Stimulated activated CD8-positive, alpha-beta memory T cell treated with anti-CD3 and anti-CD28 coated beads, Interleukin-15, amount 100 ng/mL, for 4 hours (primary cell): ENCODE measurements at places on chromosomes 5 and 9.

GRCh38 chr9:115952430-115953292 is 200.9 kb upstream of the PAPPA start:
- DNase-seq: no peak

GRCh38 chr9:137462396-137462985 is 3.4 kb upstream of the NSMF start:
- no peak for DNase-seq

DNA sequence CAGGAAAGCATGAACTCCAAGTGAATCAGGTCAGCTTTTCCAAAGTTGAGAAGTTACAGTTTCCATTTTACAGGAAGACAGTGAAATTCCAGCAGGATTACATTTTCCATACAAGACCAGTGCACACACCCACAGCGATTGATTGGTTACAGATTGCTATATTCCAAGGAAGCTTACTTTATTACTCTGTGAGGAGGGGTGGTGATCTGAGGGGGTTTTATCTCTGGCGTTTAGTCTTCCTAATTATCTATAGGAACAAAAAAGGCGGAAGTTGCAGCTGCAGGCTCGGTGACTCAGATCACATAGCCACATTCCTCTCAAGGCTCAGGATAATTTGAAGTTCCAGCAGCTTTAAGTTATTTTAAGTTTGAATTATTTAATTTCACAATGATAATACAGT is 450.4 kb upstream of the NMUR2 start:
- DNase-seq: no peak

GRCh38 chr5:179978792-179979191 is 71.1 kb upstream of the TBC1D9B start:
- no peak for DNase-seq

DNA sequence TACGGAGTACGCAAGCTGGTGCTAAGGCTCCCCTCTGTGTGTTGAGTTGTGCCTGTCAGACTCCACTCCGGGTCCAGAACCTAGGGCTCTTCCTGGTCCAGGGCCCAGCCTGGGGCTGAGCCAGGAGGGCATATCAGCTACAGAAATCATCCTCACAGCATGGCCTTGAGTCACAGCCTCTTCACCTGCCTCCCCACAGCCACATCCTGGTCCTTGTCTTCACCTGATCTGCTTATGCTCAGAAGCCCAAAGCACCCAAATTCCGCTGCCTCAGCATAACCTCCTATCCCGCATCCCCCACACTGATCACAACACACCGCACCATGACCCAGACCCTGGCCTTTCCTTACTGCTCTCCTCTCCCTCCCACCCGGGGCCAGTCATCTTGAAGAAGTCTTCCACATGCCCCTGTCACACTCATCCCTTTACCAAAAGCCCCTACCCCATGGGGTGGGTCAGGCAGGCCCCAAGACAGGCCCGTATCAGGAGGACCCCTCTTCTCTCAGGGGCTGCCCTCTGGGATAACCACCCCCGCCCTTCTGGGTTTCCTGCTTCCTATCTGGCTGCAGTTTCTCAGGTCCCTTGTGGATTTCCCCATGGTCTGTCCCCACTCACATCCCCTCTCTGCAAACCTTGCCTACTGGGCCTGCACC is 1.3 kb upstream of the IL3 start:
- no peak for DNase-seq

DNA sequence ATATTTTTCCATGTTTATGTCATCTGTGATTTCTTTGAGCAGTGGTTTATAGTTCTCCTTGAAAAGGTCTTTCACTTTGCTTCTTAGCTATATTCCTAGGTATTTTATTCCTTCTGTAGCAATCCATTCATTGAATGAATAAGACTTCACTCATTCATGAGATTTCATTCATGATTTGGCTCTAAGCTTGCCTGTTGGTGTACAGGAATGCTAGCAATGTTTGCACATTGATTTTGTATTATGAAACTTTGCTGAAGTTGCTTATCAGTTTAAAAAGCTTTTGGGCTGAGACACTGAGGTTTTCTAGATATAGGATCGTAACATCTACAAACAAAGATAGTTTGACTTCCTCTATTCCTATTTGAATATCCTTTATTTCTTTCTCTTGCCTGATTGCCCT is 15.9 kb downstream of the RLN2 start:
- no peak for DNase-seq

GRCh38 chr5:133285583-133286021 is 233.8 kb downstream of the HSPA4 start:
- DNase-seq: no peak

DNA sequence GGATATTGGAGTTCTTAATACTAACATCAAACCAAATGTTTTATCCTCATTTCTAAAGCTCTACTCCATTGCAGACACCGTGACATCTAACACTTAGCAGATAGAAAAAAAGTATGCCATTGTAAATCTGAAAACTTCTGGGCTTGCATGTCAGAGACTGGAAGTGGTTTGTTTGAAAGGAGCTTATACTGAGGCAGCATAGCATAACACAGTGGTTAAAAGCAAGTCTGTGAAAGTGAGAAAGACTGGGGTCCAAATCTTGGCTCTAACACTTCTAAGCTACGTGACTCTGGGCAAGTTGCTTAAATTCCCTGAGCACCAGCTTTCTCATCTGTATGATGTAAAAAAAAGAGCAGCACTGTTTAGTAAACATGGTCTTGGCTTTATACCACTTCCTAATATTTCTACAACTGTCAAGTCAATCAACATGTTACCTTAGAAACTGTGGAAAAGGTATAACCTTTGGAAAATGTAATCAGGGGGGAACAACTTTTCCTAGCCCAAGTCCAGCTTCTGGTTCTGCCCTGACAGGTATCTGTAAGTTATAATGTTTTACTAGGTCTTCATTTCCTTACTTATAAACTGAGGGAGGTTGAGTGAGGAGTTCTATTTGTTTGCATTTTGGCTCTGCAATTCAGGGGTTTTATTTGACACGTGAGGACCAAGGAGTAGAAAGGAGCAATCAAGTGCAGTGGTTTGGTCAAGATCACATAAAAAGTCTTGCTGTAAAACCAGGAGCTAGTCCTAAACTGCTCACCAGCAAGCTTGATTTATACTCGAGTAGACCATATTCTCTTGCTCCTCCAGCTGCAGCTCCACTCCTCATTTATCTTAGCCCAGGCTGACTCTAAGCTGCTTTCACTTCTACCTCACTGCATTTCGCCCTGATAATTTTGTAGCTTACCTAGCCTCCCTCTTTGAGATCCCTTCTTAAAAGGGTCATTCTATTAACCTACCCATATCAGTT is 541.0 kb downstream of the RAB3C start:
- no peak for DNase-seq
